ENCODE measurements at places on chromosomes 7 and 10.

DNA sequence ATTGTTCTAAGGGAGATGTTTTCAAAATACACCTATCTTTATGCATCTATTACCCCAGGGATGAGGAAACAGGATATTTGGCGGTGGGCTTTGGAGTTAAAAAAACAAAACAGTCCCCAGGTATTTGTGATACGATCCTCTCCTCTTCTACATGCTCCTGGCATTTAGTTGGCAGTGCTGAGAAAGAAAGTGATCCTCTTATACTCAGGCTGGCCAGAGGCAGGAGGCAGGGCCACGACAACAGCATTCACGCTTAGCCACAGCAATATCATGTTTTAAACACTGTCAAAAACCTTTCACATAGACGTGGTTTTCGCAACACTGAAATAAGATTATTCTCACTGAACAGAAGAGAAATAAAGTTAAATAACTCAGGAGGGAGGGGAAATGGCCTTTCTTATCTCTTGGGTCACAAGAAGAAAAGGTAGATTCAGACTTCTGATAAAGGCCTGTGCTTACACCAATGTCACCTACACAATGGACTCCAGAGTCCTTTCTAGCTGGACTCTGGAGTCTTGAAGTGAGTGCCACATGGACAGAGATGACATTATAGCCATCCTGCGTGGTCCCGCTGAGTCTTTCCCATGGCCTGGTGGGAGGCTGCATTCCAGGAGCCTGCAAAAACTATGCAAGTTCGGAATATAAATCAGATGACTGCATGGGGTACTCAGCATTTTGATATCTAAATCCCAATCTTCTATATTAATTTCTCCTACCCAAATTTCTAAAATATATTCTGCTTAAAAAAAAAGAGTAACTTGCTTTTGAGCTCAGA lies 88.7 kb downstream of the PIP4K2A start:
- no peak for DNase-seq

DNA sequence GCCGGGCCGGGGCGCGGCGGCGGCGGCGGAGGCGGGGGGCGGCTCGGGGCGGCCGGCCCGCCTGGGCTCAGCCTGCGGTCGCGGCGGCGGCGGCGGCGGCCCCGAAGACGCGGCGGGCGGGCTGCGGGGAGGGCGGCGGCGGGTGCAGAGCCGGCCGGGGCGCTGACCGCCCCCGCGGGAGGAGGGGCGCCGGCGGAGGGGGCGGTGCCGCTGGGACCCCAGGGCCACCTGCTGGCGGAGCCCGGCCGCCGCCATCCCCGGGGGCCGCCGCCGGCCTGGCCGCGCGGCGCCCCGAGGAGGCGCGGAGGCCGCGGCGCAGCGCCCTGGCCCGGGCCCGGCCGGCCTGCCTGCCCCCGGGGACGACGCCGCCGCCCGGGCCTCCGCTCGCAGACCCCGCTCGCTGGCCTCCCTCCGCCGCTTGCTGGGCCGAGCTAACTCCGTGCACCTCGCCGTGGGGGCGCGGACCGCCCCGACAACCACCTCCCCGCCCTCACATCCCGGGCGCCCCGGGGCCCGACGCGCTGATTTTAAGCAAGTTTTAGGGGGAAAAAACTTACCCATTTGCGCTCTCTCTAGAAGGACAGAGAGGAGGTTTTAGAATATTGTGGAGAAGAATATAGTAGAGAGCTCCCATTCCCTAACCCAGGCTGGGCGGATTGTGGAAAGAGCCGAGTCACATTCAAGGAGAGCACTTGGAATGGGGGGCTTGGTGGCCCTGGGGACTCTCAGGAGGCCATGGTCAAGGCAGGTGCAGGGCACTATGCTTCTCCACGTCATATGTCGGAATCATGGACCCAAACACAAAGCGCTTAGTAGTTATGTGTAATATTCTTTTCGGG lies at the start of gene BEND7:
BEND7 (minus strand) TSS at position 140 of the 839 bp plus-strand sequence. CDS start 481 bp downstream, outside the sequence.
- DNase-seq: no peak

- DNase-seq: no peak
Measured at GRCh38 chr7:99449326-99449725, 10.6 kb downstream of the CPSF4 start.

DNA sequence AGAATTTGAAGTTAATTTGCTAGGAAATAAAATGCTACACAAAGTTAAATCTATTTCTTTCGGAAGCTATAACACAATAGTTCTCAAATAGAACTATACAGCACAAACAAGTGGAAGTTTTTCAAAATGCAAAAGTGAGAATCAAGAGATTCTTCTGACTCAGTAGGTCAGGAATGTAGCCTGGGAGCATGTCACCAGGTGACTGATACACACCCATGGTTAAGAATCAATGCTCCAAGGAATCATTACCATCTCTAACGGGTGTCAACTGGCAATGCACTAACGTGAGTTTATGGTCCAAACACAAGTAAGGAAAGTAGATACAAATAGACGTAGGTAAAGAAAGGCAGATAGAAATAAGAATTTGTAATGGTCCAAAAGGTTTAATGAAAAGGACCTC lies 170.5 kb downstream of the SRPK2 start:
- no peak for DNase-seq

GRCh38 chr7:155295511-155295910 lies 2.2 kb upstream of the INSIG1 start:
- DNase-seq: no peak

DNA sequence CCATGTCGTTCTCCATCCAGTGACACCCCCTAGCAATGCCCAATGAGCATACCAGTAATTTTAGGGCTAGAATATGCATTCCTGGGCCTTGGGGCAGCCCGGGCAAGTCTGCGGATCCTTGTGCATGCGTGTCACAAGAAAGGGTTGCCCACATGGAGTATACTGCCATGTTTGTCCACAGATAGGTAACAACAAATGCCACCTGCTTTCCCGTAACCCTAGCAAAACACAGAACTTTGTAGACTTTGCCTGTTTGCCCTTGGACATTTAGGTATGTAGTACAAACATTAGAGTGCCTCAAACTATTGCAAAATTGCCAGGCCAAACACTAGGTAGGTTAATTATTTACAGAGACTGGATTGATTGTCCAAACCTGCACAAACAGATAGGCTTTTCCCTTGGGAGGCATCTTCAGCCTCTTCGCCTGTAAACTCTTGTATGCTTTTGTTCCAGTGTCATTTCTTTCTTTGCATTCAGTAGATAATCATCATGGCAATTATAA lies 117.0 kb downstream of the ADCY1 start:
- no peak for DNase-seq
